Neural progenitor cell (in vitro differentiated cells): ENCODE measurements at places on chromosomes 5 and 9. TPM values are rescaled to one million over a fixed set of nuclear protein-coding genes. Genes with fewer than 3 reads are reported as not detected.

- no peak overlapping the region for H3K27ac ChIP-seq
- peaks cover 6% of the 10 kb centered on the region for H3K4me1 ChIP-seq
- H3K36me3 ChIP-seq = no peaks in the 10 kb centered on the region
Observed at GRCh38 chr5:10542055-10542550, 21.8 kb upstream of the ANKRD33B start.

GRCh38 chr5:55495216-55495615, 39.5 kb downstream of the PLPP1 start:
- peaks cover 4% of the 10 kb centered on the region for H3K4me1 ChIP-seq
- no peaks in the 10 kb centered on the region for H3K27me3 ChIP-seq
- no peaks in the 10 kb centered on the region for H3K36me3 ChIP-seq
- no peak overlapping the region for H3K27ac ChIP-seq
- H3K4me3 ChIP-seq = no peak overlapping the region
- no peak for DNase-seq

DNA sequence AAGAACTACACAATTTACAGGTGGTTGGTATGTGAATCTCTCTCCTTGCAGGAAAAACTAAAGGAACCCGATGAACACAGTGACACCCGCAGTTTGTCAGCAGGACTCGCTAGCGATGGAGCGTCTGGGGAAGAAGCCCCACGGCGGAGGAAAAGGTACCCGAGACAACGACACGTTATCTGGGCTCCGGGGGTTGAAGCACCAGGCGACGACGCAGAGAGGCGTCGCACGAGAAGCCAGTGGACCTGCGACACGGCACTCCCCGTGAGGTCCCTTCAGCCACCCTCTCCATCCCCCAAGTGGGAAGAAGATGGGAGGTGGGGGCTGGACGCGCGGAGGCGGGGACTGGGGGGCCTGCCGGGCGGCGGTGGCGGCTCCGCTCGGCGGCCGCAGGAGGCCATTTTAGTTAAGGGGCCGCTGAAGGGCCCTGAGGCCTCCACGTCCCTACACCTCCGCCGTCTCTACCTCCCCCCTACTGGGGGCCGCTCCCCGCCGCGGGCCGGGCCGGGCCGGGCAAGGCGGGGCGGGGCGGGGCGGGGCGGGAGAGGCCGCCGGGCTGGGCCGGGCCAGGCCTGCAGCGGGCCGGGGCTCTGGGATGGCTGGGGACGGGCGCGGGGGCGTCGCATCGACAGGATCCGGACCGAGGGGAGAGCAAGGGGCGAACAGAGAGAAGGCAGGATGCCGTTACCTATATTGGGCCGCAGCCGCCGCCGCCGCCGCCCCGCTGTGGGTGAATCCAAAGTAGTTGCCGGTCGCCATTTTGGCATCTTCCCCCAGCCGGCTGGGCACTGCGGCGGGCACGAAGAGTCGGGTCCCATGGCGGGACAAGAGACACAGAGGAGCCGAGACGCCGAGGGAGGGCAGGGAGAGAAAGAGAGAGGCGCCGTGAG, 754 bp downstream of the ZFR start:
- peaks cover 4% of the 10 kb centered on the region for H3K36me3 ChIP-seq
- H3K27ac ChIP-seq = peak overlapping the region; percentile 74
- peak overlapping the region; percentile 96 for H3K4me3 ChIP-seq
- H3K27me3 ChIP-seq = peaks cover 20% of the 10 kb centered on the region
- peaks cover 14% of the 10 kb centered on the region for H3K4me1 ChIP-seq

DNA sequence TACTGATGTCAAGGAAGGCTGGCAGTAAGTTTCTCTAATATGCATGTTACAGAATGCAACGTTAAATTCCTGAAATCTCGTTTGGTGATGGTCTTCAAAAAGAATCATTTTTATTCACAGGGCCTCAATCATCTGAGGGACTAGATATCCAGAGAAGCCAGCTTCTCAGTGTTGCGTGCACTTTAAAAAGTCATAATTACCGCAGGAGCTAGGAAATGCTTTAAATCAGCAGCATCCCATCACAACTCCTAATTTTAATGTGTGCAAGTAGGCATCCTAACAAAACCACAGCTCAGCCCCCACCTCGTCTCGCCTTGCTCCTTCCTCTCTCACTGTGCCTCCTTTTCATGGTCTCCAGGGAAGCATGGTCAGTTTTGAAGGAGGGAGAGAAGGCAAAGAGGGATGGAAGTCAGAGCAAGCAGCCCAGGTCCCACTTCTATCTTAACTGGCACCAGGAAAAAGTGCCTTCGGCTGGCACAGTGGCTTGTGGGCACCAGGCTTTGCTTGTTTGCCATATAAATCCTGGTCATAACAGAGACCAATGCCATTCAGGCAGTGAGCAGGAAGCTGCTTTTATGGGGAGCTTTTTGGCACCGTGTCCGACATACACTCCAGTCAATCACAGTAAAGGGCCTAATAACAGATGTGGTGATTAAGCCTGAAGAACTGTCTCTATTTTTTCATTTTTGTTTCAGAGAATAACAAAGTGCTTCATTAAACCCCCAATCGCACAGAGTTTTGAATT, 21.4 kb downstream of the MEGF10 start:
- H3K4me1 ChIP-seq = peaks cover 29% of the 10 kb centered on the region
- H3K27ac ChIP-seq = no peak overlapping the region

DNA sequence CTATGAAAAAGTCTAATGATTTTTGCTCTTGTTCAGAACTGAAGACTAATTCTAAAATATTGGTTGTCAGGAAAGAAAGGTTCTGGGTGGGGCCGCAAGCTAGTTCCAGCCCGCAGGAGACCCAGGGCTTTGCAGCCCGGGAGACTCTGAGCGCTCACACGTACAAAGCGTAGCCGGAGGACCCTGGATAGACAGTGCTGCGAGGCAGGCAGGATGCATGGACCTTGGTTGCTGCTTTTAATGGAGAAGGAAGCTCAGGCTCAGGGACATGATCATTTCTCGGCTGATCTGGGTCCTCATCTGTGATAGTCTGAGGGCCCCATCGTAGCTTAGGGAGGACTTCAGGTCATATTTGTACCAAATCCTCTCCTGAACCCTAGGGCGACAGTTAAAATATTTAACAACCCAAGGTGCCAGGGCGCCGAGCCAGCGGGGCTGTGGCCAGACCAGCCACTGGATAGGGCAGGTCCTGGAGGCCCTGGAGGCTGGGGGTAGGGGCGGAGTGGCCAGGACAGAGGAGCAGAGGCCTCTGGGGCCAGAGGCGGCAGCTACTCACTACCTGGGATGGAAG, 70.1 kb upstream of the UNC5A start:
- no peak for DNase-seq
- peaks cover 66% of the 10 kb centered on the region for H3K4me1 ChIP-seq
- no peaks in the 10 kb centered on the region for H3K36me3 ChIP-seq
- no peak overlapping the region for H3K4me3 ChIP-seq
- H3K27ac ChIP-seq = no peak overlapping the region
- H3K27me3 ChIP-seq = peaks cover 17% of the 10 kb centered on the region

DNA sequence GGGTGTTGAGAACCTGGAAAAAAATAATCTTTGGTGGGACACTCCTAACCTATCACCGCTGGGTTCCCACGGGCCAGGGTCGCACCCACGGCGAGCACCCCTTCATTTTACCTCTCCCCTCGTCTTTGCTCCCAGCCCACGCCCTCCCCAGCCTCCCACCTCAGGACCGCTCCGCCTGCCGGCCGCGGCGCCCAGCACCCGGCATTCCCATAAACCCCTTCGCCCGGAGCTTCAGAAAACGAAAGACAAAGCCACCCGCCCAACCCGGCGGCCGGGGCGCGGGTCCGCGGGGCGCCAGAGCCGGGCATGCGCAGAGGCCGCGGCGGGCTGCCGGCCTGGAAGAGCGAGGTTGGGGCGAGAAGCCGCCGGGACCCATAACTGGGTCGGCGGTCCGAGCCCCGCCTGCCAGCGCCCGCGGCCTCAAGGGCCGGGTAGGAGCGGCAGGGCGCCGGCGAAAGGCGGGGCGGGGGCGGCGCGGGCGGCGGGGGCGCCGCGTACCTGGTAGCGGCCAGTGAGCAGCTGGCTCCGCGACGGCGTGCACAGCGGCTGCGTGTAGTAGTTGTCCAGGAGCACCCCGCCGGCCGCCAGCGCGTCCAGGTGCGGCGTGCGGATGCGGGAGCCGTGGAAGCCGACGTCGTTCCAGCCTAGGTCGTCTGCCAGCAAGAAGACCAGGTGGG, 533 bp downstream of the ARSB start:
- peaks cover 19% of the 10 kb centered on the region for H3K4me1 ChIP-seq
- H3K4me3 ChIP-seq = peak overlapping the region; percentile 82
- H3K27ac ChIP-seq = peak overlapping the region; percentile 94
- no peaks in the 10 kb centered on the region for H3K36me3 ChIP-seq
- peaks cover 16% of the 10 kb centered on the region for H3K27me3 ChIP-seq

The SLC45A2 gene
- 0.06 TPM in 1 of 2 replicates, not detected in the other for total RNA-seq

The TRIM32 gene
- total RNA-seq = 16.3 and 18.5 TPM in 2 replicates

DNA sequence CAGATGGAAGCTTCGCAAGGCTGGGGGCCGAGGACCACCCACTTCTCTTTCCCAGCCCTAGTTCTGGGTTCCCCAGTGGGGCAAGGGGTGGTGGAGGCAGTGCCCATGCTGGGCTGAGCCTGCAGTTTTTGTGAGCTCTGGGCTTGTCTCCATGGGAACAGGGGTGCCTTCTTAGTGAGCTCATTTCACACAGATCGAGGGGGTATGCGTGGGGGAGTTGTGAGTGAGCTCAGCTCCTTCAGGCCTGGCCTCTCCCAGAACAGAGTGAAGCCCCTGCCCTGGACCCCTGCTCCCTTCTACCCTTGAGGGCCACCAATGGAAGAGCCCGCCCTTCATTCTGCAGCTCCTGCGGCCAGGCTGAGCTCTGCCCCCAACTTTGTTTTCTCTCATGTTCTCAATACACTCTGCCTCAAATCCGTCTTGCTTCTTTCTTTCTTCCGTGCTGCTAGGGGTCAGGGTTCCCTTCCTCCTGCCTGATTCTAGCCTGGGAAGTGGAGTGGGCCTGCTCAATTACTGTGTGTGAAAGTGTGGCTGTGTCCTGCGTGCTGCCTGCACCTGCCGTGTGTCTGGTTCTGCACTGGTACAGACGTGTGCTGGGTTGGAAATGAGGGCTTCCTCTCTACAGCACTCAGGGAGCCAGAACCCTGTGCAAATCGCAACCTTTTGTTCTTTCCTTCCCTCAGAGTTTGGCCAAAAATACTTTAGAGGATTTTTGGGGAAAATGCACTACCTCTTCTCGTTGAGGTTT, 9.0 kb upstream of the MYOZ3 start:
- no peaks in the 10 kb centered on the region for H3K27me3 ChIP-seq
- DNase-seq = peak; percentile 34
- no peak overlapping the region for H3K27ac ChIP-seq
- H3K4me1 ChIP-seq = peaks cover 30% of the 10 kb centered on the region

The HTR1A gene
- total RNA-seq = 0.22 TPM in 1 of 2 replicates, not detected in the other

The AMACR gene
- 14.9 and 16.8 TPM in 2 replicates for total RNA-seq

- H3K4me1 ChIP-seq = no peaks in the 10 kb centered on the region
- no peaks in the 10 kb centered on the region for H3K27me3 ChIP-seq
- H3K36me3 ChIP-seq = no peaks in the 10 kb centered on the region
Observed at GRCh38 chr5:159861086-159861485, 55.2 kb upstream of the ADRA1B start.

GRCh38 chr9:86452201-86452828, 98.1 kb upstream of the TUT7 start:
- H3K36me3 ChIP-seq = no peaks in the 10 kb centered on the region
- H3K4me1 ChIP-seq = no peaks in the 10 kb centered on the region
- H3K27me3 ChIP-seq = no peaks in the 10 kb centered on the region
- no peak overlapping the region for H3K27ac ChIP-seq
- H3K4me3 ChIP-seq = no peak overlapping the region

The RIGI gene
- 5.7 and 9.9 TPM in 2 replicates for total RNA-seq
